ENCODE measurements at places on chromosomes 13 and 19.

GRCh38 chr13:60369242-60369641, 27.8 kb upstream of the TDRD3 start:
- DNase-seq: no peak

DNA sequence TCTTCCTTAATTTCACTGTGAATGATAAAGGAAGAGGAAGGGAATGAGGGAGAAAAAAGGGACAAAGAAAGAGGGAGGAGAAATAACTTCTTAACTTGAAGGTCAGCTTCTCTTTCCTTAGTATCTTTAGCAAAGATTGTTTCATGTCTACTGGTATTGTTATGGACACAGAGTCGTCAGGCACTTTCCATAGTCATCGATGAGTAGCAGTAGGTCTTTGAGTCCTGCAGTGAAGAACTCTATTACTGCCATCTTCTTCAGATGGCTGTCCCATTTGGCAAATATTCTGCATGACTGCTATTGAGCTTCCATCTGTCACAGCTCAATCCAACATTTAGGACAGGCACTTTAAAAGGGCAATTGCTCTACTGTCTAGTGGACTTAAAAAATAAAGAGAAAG, 2463.1 kb downstream of the PCDH9 start:
- DNase-seq: no peak

- DNase-seq: no peak
Observed at GRCh38 chr19:18696023-18696422, 12.5 kb downstream of the CRTC1 start.

GRCh38 chr19:16435238-16435917, 36.4 kb downstream of the EPS15L1 start:
- no peak for DNase-seq

DNA sequence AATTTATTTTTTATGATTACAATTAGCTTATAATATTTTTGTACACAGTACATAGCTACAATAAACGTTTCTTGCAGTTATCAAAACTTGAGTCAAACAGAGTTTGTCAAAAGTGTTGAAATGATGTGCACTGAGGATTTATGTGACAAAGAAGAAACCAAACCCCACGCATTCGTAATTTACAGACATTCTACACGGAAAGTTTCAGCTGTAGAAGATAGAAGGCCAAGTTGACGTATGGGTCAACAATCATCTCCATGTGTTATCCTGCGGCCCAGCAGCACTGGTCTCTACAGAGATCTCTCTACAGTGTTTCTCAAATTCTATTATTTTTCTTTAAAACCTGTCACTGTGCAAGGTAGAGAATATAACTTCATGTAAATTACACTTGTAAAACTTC, 1507.6 kb downstream of the PCDH9 start:
- DNase-seq: no peak

DNA sequence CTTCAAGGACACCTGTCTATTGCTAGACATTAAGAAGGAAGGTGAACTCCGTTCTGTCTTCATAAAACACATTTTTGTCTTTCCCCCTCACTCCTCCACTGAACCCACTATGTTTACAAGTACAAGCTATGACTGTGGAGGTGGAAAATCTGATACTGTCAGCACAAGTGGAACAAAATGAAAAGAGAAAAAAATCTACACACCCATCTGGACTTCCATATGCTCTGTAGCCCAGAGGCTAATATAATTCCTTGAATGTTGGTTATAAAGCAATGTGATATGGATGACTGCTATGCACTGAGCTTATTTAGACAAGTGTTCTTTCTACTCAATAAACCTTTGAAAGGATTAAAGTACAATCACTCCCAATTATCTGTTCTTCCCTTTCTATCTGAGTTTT, 713.5 kb downstream of the DIAPH3 start:
- no peak for DNase-seq

DNA sequence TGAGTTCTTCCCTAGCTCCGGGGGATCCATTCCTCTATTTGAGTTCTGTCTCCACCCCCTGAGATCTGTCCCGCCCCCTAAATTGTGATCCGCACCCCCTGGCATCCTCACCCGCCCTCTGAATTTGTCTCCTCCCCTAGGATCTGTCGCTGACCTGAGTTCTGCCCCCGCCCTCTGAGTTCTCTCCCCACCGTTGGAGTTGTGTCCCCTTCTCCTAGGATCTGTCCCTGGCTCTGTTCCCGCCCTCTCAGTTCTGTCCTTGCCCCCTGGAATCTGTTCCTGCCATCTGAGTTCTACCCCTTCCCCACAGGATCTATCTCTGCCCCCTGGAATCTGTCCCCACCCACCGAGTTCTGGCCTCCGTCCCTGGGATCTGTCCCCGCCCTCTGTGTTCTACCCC, 1.0 kb upstream of the SLC17A7 start:
- DNase-seq: no peak

- DNase-seq: no peak
Observed at GRCh38 chr13:44874176-44874575, 115.1 kb downstream of the NUFIP1 start.

- peak; percentile 50 for DNase-seq
Observed at GRCh38 chr13:81326913-81327312, 986.0 kb upstream of the SPRY2 start.

- no peak for DNase-seq
Observed at GRCh38 chr13:107238262-107238981, 670.5 kb upstream of the ARGLU1 start.

GRCh38 chr13:25330541-25330940, 29.1 kb downstream of the NUP58 start:
- DNase-seq: no peak

GRCh38 chr13:45055902-45056648, 64.2 kb upstream of the GTF2F2 start:
- DNase-seq: no peak

DNA sequence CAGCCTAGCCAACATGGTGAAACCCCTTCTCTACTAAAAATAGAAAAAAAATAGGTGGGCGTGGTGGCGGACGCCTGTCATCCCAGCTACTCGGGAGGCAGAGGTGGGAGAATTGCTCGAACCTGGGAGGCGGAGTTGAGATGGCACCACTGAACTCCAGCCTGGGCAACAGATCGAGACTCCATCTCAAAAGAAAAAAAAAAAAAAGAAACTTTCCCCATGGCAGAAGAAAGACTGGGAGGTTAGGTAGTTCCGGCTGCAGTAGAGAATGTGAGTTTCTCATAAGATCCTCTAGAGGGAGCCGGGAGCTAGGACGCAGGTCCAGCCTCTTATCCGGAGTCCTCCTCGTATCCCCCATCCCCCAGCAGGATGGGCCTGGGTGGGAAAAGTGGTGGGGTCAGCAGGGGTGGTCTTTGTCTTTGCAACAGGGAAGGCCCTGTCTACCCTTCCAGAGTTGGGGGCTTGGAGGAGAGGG, 13.2 kb upstream of the CREB3L3 start:
- peak; percentile 75 for DNase-seq

GRCh38 chr19:34484328-34484727, 2.8 kb downstream of the WTIP start:
- no peak for DNase-seq

- DNase-seq: peak; percentile 65
Observed at GRCh38 chr13:48975101-48975855, 434 bp upstream of the FNDC3A start.

DNA sequence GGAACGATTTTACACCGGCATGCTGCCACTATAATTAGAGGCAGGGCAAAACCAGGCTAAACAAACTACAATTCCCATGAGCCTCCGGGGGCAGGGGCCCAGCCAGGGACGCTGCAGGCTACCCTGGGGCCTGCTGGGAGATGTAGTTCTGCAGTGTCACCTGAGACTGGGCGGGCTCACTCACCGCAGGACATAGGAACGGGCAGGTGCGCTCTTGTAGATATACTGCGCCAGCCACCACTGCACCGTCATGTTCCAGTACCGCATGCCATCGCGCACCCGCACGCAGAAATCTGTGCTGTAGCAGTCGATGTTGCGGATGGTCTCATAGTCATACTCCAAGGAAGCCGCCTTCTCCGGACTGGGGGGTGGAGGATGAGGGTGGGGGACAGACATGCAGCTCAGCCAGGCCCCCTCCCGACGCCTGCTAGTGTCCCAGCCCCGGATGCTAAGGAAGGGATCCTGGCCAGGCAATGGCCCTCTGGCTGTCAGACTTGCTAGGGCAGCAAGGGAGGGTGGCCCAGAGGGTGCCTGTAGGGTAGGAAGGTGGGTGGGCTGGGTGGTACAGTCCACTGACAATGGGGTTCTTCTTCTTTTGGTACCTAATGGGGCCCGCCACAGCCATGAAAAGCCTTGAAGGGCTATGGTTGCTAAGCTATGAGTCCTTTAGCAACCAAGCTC, 5.8 kb upstream of the TMC4 start:
- peak; percentile 43 for DNase-seq

DNA sequence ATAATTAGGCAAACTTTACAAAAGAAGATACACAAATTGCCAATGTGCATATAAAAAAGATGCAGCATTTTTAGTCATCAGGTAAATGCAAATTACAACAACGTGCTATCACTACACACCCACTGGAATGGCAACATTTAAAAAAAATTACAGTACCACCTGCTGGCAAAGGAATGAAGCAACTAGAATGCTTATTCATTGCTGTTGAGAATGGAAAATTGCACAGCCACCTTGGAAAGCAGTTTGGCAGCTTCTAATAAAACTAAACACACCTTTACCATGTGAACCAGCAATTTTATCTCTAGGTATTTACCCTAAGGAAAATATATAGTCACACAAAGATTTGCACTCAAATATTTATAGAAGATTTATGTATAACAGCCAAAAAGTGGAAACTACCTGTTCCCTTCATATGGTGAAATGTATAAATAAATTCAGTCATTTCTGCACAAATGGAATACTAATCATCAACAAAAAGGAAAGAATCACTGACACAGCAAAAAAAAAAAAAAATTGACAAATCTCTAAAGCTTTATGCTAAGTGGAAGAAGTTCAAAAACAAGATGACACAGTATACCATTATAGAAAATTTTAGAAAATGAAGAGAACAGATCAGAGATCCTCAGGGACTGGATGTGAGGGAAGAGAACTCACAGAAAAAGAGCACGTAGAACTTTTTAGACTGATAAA, 30.3 kb downstream of the OXGR1 start:
- DNase-seq: peak; percentile 6

DNA sequence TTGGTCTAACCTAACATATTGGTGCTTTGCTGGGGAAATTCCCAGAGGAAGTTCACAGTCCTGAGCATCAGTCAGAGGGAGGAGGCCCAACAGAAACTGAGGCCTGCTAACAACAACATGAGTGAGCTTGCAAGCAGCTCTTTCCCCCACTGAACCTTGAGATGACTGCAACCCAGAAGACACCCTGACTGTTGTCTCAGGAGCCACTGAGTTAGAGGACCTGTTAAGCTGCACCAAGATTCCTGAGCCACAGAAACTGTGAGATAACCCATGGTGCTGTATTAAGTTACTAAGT, 193.2 kb upstream of the UBL3 start:
- DNase-seq: no peak

DNA sequence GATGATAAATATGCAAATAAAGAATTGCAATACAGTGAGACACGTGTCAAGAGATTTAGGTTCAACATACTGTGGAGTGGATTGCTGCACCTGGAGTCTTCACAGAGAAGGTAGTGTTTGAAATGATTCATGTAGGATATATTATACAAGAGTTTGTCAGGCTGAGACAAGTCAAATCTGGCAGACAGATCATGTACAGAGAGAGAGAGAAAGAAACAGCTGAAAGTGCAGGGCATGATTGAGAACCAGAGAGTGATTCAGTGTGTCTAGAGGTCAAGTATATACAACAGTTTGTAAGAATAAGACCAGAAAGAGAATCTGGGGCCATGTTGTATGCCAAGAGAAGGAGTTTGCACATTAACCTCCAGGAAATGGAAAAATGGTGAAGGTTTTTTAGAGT, 2.1 kb upstream of the VWA8 start:
- DNase-seq: no peak

GRCh38 chr19:50669302-50670101, 20.3 kb downstream of the C19orf81 start:
- peak; percentile 56 for DNase-seq

- no peak for DNase-seq
Observed at GRCh38 chr19:8361921-8362793, 1.8 kb upstream of the ANGPTL4 start.

DNA sequence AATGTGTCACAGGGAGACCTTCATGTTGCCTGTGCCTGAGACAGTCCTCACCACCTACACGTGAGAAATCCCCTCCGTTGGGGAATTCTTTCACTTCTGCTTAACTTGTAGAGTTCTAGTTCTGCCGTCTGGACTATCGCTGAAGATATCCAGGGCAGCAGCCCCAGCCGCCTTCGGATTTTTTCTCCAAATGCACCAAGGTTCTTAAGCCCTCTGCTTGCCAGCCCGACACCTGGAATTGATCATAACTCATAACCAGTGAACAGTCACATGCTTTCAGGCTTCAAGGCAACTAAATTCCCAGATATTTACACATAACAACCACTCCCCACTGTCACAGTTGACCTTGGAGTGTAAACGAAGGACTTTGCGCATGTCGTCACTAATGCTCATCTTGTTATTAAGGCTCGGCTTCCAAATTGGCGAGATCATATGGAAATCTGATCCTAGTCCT, 114.4 kb downstream of the RAB20 start:
- DNase-seq: peak; percentile 44

GRCh38 chr13:99859178-99860177, 112.1 kb downstream of the ZIC5 start:
- no peak for DNase-seq

GRCh38 chr13:65926750-65927171, 1303.4 kb downstream of the PCDH9 start:
- peak; percentile 49 for DNase-seq

GRCh38 chr19:42099336-42099925, 23.5 kb downstream of the ZNF574 start:
- no peak for DNase-seq

DNA sequence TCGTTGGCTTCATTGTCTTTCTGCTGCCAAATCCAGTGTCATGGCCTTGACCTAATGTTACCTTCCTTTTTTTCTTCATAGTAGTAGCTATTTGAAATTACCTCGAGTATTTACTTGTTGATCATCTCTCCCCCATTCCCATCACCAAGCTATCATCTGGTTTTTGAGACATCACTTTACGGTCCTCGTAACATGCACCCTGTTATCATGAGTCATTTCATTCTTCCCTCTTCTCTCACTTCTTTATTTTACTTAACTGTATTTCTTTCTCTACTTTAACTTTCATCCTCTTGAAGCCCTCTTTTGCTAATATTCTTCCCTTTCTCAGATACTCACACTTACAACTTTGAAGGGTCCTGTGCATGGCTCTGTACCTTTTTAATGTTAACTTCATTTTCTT, 31.8 kb downstream of the TPP2 start:
- no peak for DNase-seq

GRCh38 chr13:44816701-44817100, 172.6 kb downstream of the NUFIP1 start:
- no peak for DNase-seq

DNA sequence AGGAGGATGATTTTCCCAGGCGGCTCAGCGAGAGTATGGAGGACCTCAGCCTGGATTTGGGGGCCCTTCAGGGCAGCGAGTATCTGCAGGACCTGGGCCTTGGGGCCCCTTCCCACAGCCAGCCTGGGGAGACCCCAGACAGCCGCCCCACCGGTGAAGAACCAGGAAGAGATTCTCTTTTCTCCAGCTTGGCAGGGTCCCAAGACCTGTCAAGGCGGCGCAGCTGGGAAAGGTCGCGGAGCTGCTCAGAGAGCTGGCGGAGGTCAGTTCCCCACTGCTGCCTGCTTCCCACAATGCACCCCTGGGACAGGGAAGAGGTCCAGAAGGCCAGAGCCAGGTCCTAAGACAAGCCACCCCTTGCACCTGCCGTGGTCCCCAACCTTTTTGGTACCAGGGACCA, 24.1 kb downstream of the ARHGEF18 start:
- DNase-seq: no peak

- peak; percentile 78 for DNase-seq
Observed at GRCh38 chr19:23283925-23284324, 33.7 kb upstream of the ZNF724 start.

GRCh38 chr13:102586615-102587014, 10.2 kb upstream of the TPP2 start:
- no peak for DNase-seq
